ENCODE measurements at places on chromosomes 16 and 17. TPM values are rescaled to one million over a fixed set of nuclear protein-coding genes. Genes with fewer than 3 reads are reported as not detected.
A peak's percentile ranks its signal among the peaks of the same experiment; 100 is the strongest.

DNA sequence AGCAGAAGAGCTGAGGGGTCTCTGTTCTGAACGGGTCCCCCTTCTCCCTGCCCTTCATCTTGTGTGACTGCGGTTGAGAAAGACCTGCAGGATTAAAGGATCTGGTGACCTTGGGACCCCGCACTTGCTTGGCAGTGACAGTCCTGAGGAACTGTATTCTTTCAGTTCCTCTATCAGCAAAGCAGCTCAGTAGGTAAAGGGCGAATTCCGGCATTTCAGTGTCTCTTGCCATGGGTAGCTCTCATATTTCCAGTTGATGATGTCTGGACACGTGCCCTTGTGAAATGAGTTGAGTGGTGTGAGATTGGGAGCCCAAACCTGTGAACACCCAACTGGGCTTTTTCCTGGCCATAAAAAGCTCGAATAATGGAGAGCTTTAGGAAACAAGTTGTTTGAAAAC lies 135.7 kb downstream of the PRKCA start:
- no peak for DNase-seq

DNA sequence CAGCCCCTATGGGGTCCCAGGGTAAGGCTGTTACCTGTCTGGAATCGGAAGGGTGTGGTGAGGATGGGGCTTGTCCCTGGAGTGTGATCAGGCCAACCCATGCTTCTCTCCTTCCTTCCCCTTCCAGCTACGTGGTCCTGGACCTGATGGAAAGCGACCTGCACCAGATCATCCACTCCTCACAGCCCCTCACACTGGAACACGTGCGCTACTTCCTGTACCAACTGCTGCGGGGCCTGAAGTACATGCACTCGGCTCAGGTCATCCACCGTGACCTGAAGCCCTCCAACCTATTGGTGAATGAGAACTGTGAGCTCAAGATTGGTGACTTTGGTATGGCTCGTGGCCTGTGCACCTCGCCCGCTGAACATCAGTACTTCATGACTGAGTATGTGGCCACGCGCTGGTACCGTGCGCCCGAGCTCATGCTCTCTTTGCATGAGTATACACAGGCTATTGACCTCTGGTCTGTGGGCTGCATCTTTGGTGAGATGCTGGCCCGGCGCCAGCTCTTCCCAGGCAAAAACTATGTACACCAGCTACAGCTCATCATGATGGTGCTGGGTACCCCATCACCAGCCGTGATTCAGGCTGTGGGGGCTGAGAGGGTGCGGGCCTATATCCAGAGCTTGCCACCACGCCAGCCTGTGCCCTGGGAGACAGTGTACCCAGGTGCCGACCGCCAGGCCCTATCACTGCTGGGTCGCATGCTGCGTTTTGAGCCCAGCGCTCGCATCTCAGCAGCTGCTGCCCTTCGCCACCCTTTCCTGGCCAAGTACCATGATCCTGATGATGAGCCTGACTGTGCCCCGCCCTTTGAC lies 2.4 kb downstream of the MAPK7 start:
- DNase-seq: no peak

DNA sequence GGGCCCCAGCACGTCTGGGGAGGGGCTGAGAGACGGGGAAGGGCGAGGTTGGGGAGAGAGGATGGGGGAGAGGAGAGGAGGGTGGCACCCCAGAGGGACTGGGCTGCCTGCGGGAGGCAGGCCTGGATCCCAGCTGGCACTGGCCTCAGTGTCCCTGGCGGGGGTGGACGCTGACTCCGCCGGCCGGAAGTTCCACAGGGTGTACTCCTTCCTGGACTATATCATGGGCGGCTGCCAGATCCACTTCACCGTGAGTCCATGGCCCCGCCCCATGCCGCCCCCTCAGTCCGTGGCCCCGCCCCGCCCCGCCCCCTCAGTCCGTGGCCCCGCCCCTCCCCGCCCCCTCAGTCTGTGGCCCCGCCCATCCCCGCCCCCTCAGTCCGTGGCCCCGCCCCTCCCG lies 11.3 kb downstream of the CPNE7 start:
- DNase-seq: no peak

DNA sequence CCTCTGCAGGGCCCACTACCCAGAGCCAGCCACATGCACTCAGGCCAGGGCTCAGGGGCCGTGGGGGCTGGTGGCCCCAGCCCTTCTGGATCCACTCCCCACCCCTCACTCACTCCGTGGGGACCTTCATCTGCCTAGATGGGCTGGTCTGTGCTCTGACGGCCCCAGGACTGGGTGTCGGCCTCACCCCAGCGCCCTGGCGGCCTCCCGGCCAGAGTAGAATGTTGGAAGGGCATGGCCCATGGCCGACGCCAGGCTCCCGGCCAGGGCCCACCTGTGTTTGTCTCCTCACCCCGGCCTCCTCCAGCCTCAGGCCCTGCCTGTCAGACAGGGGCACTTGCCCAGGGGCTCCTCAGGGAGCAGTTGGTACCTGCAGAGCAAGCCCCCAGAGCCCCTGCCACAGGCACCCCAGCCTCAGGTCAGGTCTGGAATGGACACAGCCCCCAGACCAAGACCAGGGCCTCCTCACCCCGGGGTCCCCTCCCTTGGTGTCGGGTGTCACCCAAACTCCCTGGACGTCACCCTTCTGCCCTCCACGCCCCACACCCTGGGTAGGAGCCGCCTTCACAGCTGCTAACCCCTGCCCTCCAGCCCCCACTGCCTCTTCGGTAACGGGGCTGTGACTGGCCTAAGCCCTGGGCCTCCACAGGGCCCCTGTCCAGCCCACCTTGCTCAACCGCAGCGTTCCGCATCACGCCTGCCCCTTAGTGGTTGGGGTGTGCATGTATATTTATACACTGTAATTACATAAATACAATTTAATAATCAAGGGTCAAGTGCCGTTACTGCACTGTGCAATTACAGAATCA lies 3.0 kb upstream of the CDH15 start:
- DNase-seq: no peak

The PIK3R6 gene
- 0.91 TPM for total RNA-seq

GRCh38 chr16:89962754-89963498 lies 14.4 kb downstream of the DEF8 start:
- DNase-seq: no peak

GRCh38 chr16:13571036-13571435 lies 348.9 kb upstream of the ERCC4 start:
- no peak for DNase-seq

DNA sequence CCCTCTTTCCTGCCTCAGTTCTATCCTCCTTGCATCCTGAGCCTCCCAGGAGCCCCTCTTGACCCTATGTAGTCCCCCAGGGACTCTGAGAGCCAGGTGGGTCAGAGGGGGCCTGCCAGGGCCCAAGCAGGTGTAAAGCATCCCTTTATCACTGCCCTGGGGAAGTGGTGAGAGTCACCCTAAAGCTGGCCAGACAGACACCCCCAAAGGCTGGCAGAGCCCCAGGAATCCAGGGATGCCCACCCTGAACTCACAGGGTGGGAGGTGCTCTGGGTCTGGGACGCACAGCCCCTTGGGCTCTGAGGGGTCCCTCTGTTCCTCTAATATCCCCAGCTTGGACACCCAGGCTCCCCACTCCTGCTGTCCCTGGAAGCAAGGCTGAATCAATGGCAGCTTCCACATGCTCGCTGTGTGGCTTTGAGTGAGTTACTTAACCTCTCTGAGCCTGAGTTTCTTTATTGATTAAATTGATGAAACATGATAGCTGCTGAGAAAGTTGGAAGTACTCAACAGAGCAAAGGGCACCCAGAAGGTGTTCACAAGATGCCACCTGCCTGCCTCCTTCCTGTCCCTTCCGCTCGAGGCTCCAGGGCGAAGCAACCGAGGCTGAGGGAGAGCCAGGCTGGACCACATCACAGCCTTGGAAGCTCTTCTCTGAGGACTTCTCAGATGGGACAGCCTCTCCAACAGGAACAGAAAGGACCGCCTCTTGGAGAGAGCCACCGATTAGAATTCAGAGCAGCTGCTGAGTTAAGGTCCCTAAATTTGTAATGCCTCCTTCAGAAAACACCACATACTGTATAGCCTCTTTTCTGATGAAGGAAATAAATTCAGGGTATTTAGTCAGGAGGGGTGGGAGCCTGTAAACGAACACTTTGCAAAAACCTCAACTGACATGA lies 67.1 kb upstream of the DOC2B start:
- DNase-seq: no peak

The SLFN14 gene
- total RNA-seq: not detected

The RPL38 gene
- 1,676 TPM for total RNA-seq

The IKZF3 gene
- total RNA-seq: 220 TPM

- DNase-seq: peak; percentile 23
Observed at GRCh38 chr16:85718682-85719081, 29.9 kb upstream of the GINS2 start.

DNA sequence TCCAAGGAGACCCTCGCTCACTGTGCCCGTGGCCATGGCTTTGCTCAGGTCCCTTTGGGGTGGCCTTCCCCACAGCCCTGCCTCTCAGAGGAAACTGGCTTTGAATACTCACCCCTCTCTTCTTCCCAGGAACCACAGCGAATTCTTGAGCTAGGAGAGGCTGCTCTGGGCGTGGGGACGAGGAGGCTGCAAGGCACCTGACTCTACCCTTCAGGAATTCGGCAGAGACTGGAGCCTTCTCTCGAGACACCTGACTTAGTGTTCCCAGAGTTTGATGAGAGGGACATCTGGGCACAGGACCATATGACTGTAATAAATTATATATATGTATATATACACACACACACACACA lies 6.2 kb downstream of the LLGL2 start:
- DNase-seq: no peak

DNA sequence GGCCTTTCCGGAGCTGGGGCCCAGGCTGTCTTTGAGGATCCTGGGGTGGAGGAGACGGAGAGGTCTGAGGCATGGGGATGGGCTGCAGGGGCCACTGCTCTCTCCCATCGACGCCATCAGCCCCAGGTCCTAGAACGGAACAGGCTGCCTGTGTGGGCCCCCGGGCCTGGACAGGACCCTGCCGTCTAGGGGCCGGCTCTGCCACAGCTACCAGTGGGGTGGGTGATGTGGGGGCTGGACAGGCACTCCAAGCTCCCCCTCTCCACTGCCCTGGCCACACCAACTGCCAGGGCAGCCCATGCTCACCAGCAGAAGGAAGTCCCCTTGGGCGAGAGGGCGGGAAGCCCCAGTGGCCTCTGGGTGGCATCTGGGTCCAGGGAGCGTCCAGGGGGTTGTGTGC lies 37.8 kb downstream of the ENGASE start:
- no peak for DNase-seq

DNA sequence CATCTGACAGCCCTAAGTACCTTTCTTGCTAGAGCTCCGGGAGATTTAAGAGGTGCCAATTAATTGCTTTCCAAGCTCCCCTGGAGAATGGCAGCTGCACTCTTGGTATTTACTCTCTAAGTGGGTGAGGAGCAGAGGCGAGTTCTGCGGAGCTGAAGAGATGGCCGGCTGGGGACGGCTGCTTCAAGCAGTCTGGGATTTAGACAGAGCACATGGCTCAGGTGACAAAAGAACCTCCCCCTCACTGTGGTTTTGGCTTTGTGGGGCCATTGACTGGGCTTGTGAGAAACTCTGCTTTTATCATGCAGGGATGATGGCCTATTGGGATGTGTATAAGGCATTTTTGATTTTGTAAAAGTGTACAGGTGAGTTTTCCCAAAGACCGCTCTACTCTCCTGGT lies 239.3 kb upstream of the EEF2KMT start:
- no peak for DNase-seq

The CLDN9 gene
- not detected for total RNA-seq

GRCh38 chr16:75273054-75273925 lies 21.9 kb upstream of the BCAR1 start:
- DNase-seq: no peak

GRCh38 chr17:48150597-48151001 lies 43.0 kb downstream of the SNX11 start:
- no peak for DNase-seq

GRCh38 chr17:14332331-14332730 lies 31.4 kb downstream of the HS3ST3B1 start:
- no peak for DNase-seq

The TBC1D3K gene
- not detected for total RNA-seq

GRCh38 chr17:57317079-57317478 lies 60.8 kb downstream of the MSI2 start:
- DNase-seq: no peak

GRCh38 chr16:80006241-80007215 lies 406.0 kb upstream of the MAF start:
- DNase-seq: no peak

GRCh38 chr16:6265968-6266367 lies 1066.7 kb upstream of the RBFOX1 start:
- DNase-seq: no peak

The EVPLL gene
- not detected for total RNA-seq

- DNase-seq: no peak
Observed at GRCh38 chr17:39364236-39365025, 37.0 kb downstream of the FBXL20 start.

The EVI2A gene
- 52.5 TPM for total RNA-seq

The CHAD gene
- total RNA-seq: 0.34 TPM

GRCh38 chr17:69375229-69375628 lies 39.3 kb upstream of the MAP2K6 start:
- no peak for DNase-seq

DNA sequence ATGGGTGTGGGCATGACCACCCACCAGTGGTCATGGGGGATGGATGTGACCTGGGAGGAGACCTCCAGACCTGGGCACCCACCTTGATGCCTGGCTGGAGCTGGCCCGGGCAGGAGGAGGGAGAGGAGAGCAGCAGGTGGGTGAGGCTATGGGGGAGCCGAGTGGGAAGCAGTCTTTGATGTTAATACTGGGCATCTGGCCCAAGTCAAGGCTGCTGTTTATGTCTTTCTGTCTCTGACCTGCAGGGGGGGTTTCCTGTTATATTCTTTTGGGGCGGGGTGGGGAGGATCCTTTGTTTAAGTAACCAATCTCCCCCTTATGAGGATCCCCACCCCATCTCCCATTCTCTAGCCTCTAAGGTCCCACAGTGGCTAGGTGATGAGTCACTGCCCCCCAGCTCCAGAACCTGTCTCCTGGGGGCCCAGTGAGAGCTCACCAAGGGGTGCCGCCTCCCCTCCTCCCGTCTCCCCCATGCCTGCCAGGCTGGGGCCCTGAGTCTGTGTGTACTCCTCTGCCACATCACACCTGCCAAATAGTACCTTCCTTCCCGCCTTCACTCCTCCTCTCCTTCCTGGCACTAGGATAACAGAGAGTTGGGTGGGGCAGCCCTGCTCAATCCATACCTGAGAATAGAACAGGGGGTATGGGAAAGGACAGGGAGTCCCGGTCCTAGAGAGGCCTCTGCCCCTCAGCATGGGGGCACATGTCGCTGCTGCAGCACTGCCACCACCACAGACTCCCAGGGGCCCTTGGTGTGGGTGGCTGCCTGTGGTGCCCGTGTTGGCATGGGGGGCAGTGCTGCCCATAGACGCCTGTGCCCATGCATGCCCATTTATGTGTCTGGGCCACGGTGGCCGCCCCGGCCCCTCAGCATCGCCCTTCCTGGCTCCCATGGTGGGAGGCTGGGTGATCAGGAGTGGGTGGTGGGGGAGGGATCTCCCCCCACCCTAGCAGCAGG lies 7.3 kb downstream of the THRA start:
- DNase-seq: no peak

DNA sequence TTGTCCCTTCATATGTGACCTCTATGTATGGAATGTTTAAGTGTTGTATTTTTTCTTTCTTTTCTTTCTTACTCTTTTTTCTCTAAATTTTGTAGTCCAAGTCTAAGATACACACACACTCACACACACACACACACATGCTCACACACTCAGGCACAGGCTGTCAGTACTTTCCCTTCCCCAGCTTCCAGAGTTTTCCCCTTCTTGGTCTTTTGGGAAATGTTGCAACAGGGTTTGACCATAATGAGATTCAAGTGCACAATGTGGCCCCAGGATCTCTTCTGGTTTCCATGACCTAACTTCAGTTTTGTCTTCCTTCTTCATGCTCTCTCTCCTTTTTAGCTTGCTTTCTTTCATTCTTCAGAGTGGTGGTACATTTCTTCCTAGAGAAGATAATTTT lies 289.8 kb upstream of the FOXF1 start:
- DNase-seq: no peak

The TCAP gene
- 2.3 TPM for total RNA-seq

Data from activated B cell treated with CpG ODN at 0.5 μM for 24 hours (primary cell).